Stimulated activated CD4-positive, alpha-beta T cell treated with anti-CD3 and anti-CD28 coated beads, TNF-alpha, amount 100 ng/mL, for 4 hours (primary cell): ENCODE measurements at places on chromosomes 4 and X.

- DNase-seq: no peak
Measured at GRCh38 chr4:183329954-183330742, 7.9 kb upstream of the CLDN24 start.

DNA sequence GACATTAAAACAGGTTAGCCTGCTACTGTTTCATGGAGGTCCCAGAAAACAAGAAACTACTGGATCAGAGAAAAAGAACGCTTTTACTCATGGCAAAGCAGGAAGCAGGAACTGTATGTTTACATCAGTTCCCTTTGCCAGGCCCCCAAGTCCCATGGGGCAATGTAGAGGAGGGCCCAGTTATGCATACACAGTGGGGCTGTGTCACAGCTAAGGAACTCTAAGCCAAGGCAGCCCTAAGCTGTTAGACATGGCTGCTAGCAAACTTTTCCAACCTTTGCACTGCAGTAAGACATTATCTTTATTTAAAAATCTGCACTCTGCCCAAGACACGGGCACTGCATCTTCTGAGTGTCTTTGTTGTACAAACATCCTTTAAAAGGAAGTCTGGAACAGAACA, 975.8 kb downstream of the C4orf33 start:
- no peak for DNase-seq

- DNase-seq: no peak
Measured at GRCh38 chrX:34884817-34885216, 57.8 kb upstream of the FAM47B start.

DNA sequence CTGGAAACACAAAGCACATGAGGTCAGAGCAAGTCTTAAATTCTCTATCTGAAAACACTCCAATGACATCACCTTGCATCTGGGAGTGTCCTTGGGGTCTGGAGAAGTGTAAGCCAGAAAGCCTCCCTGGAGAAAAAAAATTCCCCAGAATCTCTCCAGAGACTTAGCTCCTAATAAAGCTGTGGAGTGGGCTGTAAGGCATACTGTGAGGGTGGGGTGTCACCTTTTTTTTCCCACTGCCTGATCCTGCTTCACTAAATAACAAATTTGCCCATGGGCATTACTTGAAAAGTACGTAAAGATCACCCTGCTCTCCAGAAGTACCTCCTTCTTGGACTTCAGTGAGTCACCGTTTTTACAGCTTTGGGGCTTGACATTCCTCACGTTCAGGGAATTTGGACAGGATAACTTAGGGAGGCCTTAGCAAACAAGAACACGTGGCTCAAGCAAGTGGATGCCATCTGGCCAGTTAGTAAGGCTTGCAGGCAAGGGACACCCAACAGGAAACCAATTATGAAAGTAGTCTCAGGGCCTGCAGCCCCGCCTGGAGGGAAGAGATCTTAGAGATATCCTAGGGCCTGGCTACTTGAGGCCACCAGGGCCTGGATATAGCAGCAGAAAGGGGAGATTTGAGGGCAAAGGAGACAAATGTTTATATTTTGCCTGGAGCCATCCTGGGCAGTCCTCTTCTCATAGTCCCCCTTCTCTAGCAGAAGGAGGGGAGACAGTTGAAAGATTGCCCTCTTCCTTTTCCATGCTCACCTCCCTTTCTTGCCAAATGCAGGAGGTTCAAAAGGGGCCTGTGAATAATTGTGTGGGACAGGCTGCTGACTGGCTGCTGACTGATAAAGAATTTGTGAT, 60.1 kb upstream of the PLAC1 start:
- DNase-seq: no peak
